Iris pigment epithelial cell (primary cell): ENCODE measurements at places on chromosomes 4 and X.

DNA sequence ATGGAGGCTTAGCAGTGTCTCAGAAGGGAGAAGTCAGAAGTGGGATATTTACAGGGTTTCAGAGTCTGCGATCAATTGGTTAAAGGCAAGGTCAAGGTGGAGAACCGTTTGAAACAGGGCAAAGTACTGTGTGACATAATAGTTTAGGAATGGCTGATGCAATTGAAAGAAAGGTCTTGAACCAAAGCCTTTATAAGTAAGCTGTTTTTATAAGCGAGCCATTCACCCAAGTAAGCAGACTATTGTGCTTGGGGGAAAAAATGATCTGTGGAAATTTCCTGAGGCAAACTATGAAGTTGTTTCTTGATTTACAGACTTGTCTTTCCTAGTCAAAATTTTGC, 327.3 kb downstream of the CAMK2D start:
- DNase-seq: peak; percentile 49

DNA sequence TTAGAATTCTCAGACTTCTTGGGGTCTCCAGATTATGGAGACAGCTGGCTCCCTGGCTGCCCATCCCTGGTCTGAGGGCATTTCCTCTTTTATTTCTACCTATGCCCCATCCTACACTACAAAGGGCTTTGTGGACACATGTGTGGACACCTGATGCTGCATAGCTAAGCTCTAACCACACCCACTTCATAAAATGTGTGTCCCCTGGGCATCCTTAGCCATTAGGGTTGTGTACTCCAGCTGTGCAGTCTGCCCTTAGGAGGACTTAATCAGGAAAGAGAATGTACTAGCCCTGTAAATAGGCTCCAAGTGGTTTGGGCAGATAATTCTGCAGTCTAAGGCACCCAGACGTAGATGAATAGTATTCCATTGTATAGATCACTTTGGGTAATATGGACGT, 47.0 kb downstream of the COQ2 start:
- no peak for DNase-seq

DNA sequence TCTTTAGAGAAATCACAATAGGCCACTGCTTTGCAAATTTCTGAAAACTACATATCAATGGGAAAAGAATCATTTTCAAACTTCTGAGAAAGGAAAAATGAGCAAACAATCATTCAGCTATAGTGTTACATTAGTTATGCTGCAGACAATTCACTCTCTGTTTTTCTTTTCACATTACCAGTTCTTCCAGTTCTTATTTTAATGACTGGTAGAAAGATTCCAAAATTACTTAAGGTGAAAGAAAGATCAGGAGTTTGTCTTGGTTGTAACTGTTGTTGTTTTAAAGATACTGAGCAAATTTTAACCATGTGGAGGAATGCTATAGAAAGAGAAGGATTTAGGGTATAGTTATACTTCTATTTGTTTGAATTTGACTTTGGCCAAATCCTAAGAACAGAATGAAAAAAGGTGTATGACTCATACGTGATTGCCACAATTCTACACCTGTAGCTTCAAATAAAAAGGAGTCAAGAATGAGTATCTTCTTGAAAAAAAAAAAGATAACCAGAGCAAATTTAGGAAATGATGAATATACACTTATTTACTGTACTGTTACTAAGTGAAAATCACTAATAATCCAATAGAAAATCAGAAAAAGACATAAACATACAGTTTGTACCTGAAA, 21.0 kb upstream of the RASGEF1B start:
- DNase-seq: no peak

DNA sequence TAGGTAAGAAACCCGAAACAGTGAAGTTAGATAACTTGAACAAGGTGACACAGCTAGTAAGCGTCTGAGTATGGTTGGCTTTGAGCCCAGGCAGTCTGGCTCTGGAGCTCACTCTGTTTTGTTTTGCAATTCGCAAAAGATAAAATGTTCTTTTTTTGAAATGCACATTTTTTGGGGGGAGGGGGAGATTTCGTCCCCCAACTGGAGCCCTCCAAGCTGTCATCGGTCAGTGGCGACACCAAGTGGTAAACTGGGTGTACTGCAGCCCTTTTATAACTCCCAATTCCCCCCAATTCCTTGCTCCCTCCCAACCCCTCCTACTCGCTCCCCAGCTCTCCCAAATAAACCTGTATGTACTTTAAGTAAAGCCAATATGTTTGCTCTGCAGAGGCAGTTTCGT, 2.8 kb upstream of the CLCN5 start:
- DNase-seq: peak; percentile 77

- DNase-seq: peak; percentile 91
Observed at GRCh38 chr4:76147454-76148141, 599 bp downstream of the NUP54 start.

- no peak for DNase-seq
Observed at GRCh38 chr4:8762951-8763735, 108.5 kb downstream of the HMX1 start.

DNA sequence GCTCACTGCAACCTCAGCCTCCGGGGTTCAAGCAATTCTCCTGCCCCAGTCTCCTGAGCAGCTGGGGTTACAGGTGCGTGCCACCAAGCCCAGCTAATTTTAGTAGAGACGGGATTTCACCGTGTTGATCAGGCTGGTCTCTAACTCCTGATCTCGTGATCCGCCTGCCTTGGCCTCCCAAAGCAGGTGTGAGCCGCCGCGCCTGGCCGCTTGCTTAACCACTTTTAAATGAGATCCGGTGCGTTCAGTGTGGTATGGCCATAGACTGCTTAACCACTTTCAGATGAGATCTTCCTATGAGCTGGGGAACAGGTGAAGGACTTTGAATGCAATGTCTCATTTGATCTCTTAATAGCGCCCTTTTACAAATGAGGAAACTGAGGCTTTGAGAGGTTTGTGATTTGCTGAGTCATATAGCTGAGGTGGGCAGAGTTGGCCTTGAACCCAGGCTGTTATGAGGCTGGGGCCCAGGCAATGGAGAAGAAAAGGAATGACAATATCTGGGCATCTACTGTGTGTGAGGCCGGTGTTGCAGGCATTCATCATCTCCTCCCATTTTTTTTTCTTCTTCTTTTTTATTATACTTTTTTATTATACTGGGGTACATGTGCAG, 41.9 kb upstream of the NSG1 start:
- no peak for DNase-seq

DNA sequence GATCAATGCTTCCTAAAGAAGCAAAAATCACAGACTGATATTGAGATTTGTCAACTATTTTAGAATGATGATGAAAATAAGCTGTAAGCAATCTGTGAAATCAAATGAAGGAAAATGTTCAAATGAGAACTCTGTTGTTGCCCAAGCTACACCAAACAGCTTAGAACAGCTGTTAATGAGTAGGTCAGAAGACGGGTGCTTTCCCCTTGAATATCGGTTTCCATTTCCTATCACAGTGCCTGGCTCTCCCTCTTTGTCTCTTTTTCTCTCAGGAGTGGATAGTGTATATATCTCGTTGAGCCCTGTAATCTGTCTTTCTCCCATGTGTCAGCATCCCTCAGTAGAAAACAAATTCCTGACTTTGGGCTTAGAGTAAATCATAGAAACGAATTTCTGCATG, 1592.9 kb upstream of the TENM3 start:
- no peak for DNase-seq

DNA sequence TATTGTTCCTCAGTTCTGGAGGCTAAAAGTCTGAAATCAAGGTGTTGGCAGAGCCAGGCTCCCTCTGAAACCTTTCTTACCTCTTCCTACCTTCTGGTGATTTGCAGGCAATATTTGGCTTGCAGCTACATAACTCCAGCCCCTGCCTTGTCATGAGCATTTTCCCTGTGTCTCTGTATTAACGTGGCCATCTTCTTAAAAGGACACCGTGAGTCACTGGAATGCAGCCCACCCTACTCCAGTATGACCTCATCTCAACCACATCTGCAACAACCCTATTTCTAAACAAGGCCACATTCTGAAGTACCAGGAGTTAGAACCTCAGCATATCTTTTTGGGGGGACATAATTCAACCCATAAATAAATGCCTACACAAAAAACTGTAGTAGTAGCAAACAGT, 40.7 kb downstream of the FANCB start:
- peak; percentile 54 for DNase-seq

DNA sequence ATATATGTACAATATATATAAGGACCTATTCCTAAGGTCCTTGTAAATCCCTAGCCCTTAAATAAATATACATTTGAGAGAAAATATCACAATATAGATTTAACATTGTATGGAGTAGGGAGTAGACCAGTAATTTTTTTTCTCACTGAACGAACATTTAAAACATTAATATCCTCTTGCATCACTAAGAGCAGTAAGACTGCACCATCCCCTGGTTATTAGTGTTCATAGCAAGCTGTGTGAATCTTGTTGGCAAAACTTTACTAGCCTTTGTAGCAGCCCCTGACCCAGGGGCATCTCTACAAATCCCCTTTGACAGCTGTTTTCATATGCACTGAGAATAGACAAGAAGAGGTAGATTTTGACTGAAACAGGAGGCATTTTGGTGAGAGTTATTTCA, 146.5 kb downstream of the IL1RAPL2 start:
- DNase-seq: peak; percentile 6

DNA sequence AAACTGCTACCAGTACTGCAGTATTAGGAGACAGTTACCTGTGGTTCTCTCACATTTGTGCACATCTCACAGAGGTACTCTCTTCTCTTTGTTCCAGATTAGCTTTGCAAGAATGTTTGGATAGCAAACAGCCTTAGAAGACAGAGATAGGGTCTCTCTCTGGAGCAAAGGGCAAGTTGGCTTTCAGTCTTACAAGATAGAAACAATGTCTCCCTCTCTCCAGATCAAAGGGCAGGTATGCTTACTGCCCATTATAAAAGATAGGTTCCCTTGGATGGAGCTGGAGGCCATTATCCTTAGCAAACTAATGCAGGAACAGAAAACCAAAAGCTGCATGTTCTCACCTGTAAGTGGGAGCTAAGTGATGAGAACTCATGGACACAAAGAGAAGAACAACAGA, 50.2 kb upstream of the KIT start:
- DNase-seq: no peak

- peak; percentile 59 for DNase-seq
Observed at GRCh38 chr4:27894951-27895350, 1034.3 kb downstream of the STIM2 start.

- no peak for DNase-seq
Observed at GRCh38 chrX:118484216-118484903, 11.3 kb upstream of the DOCK11 start.

DNA sequence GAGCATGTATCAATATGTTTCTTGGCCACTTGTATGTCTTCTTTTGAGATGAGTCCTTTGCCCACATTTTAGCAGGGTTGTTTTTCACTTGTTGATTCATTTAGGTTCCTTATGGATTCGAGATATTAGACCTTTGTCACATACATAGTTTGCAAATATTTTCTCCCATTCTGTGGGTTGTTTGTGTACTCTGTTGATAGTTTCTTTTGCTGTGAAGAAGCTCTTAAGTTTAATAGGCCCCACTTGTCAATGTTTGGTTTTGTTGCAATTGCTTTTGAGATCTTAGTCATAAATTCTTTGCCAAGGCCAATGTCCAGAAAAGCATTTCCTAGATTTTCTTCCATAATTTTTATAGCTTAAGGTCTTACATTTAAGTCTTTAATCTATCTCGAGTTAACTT, 280.7 kb upstream of the GALNT7 start:
- no peak for DNase-seq

- peak; percentile 47 for DNase-seq
Observed at GRCh38 chr4:96102541-96103026, 262.7 kb downstream of the PDHA2 start.

DNA sequence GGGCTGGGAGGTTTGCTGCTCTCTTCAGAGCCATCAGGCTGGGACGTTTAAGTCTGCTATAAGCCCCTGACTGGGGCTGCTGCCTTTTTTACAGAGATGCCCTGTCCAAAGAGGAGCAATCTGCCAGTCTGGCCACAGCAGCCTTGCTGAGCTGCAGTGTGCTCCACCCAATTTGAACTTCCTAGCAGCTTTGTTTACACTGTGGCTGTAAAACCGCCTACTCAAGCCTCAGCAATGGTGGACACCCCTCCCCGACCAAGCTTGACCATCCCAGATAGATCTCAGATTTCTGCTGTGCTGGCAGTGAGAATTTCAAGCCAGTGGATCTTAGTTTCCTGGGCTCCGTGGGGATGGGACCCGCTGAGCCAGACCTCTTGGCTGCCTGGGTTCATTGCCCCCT, 40.7 kb downstream of the SPATA18 start:
- DNase-seq: peak; percentile 55

DNA sequence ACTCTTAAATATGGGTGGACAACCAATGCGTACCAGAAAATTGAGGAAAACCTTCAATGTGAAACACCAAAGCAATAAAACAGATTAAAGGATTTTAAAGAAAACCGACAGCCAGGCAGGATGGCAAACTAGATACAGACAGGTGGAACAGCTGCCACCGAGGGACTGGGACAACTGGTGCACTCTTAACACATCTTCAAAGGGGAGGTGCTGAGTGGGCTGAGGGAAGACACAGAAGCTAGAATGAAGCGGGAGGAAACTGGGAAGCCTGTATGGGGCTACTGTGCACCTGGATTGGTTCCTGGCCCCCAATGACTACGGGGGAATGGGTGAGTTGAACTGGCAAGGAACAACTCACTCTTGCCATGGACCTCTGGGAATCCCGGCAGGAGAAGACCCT, 20.7 kb downstream of the ZNF280C start:
- no peak for DNase-seq

DNA sequence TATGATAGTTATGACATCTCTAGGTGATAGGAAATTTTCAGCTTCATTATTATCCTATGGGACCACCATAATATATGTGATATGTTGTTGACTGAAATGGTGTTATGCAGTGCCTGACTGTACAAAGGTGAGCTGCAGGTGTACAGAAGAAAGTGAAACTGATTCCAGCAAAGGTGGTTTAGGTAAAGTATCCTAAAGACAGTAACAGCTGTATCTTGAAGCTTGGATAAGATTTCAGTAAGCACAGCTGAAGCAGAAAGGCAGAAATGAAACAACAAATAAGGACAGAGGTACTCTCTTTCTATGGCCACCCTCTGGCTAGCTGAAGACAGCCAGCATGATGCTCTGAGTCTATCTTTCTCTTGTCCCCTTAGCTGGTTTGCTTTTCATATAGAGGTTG, 30.0 kb upstream of the PGK1 start:
- no peak for DNase-seq

DNA sequence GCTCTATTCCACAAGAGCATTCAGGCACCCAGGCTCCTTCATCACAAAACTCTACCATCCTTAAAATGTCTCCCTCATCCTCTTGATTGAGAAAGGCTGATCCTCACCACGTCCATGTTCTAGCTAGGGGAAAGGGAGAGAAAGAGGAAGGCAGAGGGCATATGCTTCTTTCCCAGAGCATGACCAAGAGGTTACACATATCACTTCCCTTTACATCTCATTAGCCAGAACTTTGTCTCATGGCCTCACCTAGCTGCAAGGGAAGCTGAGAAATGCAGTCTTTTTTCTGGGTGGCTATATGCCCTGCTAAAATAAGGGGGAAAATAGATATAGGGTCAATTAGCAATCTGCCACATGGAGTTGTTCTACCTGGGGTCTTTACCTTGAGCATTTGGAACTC, 42.7 kb downstream of the LONRF3 start:
- DNase-seq: no peak

DNA sequence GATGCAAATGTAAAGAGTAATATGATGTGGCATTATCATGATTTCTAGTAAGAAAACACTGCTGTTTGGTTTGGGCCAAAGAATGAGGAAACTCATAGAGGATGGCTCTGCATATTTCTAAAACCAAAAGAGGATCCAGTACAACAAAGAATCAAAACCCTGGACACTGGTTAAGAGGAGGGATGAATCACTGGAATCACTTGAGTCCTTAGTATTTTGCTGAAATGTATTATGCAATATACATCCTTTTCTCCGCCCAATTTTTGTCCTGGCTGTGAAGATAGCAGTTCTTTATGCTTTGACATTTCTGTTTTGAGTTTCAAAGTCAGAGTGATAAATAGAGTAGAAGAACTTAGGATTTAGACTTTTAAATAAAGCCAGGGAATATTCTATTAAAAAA, 345.9 kb downstream of the PACRGL start:
- DNase-seq: peak; percentile 89
